NT2/D1 (cell line): ENCODE measurements at places on chromosomes 16 and 17.

GRCh38 chr17:77691216-77692085 lies 267.1 kb upstream of the TNRC6C start:
- DNase-seq = no peak

GRCh38 chr16:20897253-20897897 lies 2.8 kb downstream of the DCUN1D3 start:
- no peak for DNase-seq

- DNase-seq = no peak
Observed at GRCh38 chr17:46264456-46265198, 30.3 kb upstream of the LRRC37A start.

- DNase-seq = no peak
Observed at GRCh38 chr17:6099492-6099891, 29.3 kb downstream of the WSCD1 start.

DNA sequence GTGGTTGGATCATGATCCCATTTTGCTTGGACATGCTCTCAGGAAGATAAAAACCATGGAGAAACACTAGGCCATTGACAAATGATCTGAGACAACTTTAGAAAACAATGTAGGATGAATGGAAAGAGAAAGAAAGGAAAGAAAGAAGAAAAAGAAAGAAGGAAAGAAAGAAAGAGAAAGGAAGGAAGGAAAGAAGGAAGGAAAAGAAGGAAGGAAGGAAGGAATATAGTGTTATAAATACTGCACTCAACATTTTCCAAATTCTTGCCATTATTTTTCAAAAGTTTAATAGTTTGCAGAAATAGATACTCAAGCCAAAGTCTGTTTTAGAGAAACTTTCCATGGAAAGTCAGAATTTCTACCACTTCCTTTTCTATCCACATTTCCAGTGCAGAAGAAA lies 39.2 kb upstream of the CACNG3 start:
- DNase-seq = no peak

DNA sequence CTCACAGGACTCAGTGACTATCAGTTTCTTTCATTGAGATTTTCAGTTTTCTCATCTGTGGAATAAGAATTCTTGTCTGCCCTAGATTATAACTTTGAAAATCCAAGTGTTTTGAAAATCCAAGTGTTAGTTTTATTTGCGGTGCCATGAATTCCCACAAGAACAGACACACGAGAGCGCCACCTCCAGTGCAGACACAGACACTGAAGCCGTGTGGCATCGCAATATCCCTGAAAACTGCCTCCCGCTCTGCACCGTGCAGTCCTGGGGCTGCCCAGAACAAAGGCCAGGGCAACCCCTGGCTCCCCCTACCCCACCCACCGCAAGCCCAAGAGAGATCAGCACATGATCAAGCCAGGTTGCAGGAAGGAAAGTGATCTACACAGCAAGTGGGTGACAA lies 229.5 kb upstream of the ASIC2 start:
- DNase-seq = no peak

- no peak for DNase-seq
Observed at GRCh38 chr17:77300016-77300686, 159.4 kb downstream of the SEC14L1 start.

DNA sequence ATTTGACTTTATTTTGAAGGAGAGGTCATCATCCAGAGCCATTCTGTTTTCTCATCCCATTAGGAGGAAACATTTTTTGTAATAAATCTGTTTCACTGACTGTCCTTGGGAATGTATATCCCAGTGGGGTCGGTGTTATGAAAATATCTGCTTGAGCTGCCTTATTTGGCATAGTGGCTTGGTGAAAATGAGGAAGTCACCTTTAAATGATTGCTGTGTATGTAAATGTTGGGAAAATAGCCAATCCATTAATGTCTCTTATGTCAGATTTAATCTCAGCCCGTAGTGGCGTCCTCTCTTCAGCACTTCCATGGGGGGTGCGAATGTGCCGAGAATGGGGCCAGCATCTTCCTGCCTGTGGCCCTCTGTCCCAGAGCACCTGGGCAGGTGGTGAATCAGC lies 57.6 kb downstream of the BANP start:
- DNase-seq = no peak

DNA sequence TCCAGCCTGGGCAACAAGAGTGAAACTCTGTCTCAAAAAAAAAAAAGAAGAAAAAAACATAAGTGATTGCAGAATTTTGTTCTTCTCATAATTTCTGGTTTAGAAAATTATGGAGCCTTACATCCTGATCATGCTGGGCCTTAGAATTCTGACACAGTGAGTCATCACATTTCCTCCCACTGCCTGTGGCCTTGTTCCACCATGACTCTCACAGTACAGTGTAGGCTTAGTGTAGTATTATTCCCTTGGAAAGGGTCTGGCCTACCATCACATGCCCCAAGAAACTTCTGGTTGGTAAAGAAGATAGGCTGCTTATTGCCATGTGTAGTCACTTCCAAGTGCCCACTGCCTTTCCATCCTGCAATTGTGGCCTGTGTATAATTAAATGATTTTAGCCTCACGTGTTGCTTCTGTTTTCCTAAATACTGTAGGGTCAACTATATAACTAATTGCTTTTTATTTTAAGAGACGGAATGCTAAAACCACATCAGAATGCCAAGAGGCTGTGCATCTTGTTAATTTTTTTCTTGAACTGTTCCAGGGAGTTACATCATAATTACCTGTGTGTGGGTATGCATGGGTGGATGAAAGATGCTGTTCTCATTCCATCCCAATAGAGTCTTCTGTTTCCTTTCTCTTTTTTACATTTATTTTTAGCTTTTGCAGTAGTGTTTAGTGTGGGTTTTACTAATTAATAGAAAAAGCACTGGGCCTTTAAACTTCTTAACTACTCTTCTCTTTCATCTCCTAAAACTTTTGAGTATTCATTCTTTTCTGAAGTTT lies 25.9 kb downstream of the OGFOD1 start:
- DNase-seq = no peak

- no peak for DNase-seq
Observed at GRCh38 chr16:82231008-82231787, 61.2 kb upstream of the MPHOSPH6 start.

GRCh38 chr16:81510016-81510415 lies 65.4 kb downstream of the CMIP start:
- no peak for DNase-seq

- no peak for DNase-seq
Observed at GRCh38 chr16:22330326-22330725, 33.1 kb downstream of the POLR3E start.

- DNase-seq = peak; percentile 65
Observed at GRCh38 chr17:39699818-39700147, at the start of gene ERBB2. TSS of gene ERBB2 (plus strand) at chr17:39700064. CDS start at chr17:39700239, 175 bp downstream.

- DNase-seq = no peak
Observed at GRCh38 chr17:80289616-80290015, 29.0 kb downstream of the RNF213 start.

DNA sequence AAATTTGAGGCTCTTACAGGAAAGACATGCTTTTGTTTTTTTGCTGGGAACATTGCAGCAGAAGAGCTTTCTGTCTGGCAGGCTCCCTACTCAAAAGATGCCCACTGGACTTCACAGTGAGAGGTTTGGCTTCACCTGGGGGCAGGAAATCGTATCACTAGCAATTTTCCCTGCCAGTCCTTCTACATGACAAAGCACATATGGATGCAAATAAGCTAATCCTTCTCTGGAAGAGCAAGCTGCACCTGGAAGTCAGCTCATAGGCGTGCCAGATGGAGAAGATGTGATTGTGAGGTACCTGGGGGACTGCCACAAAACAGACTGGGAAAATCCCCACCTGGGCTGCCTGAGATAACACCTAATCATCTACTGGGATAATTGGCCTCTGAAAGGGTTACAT lies 195.0 kb upstream of the CPHXL start:
- DNase-seq = no peak
